ENCODE measurements at places on chromosomes 16 and 17.

DNA sequence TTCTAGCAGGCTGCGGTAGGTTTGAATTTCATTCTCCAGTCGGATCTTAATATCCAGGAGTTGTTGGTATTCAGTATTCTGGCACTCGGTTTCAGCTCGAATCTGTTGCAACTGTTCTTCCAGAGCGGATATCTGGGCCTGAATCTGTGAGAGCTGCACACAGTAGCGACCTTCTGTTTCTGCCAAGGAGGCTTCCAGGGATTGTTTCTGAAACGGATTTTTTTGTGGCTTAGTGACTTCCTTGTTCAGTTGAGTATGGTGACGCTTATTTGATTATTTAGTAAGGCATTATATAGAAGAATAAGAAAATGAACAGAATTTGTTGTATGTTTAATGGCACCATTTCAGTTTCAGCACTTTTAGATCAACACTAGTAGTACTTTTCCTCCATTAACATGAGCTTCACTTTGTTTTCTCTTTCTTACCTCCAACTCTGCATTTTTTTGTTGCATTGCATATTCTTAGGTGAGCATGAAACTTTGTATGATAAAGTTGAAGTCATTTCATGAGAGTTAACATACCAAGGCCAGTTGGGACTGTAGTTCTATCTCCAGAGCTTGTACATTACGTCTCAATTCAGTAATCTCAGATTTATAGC, 2.8 kb downstream of the KRT10 start:
- no peak for DNase-seq

GRCh38 chr16:57693550-57693949, 1.1 kb upstream of the DRC7 start:
- DNase-seq = no peak

DNA sequence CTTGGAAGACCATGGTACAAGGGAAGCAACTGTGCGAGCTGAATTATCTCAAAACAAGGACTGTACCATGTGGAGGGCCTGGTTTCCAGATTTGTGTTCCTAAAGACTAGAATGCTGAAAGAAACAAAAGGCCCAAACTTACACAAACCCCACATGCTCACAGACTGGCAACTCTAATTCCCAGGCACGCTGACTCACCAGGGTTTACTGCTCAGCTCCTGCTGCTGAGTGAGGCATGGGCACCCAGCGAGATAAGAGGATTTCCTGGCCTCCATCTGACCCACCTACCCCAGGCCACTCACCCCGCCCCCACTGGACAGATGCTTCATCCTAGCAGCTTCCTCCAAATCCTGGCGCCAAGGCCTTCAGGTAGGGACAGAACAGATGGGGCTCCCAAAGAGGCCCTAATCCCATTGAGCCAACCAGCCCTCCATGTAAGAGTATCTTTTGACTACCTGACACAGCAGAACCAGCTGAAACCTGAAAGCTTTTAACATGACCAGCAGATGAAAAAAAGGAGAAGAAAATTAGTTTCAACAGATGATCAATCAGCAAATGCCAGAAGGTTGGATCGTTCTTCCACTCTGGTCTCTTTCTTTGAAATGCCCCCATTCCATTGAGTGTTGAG, 33.9 kb downstream of the DCUN1D3 start:
- DNase-seq = no peak

DNA sequence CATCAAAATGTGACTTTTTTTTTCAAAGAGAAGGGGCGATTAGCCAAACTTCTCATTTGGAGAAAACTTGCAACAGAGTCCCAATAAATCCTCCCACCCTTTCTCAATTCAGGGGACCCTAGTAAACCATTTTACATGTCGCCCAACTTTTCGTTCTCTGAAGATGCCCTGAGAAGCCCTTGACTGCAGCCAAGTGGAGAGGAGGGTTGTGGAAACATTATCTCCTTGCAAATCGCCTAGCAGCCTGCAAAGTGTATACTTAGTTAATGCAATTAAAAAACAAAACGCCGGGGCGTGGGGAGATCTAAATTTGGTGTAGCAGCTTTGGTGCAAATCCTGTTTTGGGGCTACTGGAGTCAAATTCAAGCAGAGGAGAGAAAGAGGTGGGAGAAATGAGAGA, 1.2 kb upstream of the SHISA9 start:
- no peak for DNase-seq

GRCh38 chr16:86800894-86801293, 222.5 kb downstream of the FOXL1 start:
- DNase-seq = no peak

- DNase-seq = no peak
Observed at GRCh38 chr17:79901131-79901530, 61.9 kb upstream of the CBX4 start.

DNA sequence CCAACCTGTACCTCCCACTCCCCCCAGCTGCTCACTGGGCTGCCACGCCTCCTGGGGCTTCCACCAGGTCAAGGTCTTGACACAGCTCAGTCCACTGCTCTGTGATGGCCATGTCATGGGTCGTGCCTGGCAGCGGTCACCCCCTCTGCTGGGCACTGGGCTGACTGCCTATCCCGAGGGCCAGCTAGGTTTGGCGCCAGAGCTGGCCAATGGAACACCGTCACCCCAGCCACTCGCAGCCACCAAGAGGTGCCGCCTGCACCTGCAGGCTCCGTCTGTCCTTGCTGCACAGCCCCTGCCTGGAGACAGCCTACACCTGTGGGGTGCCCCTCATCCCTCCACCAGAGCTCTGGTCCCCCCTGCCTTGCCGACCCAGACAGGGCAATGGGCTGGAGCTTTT, 4.5 kb upstream of the RAB40C start:
- DNase-seq = peak; percentile 17

GRCh38 chr17:76048025-76048605, 21.0 kb upstream of the EVPL start:
- DNase-seq = no peak

- DNase-seq = no peak
Observed at GRCh38 chr16:54689072-54689865, 241.4 kb upstream of the IRX5 start.

- no peak for DNase-seq
Observed at GRCh38 chr16:15035163-15035729, 20.6 kb downstream of the NTAN1 start.

- no peak for DNase-seq
Observed at GRCh38 chr17:39151943-39152818, 744 bp upstream of the PLXDC1 start.

DNA sequence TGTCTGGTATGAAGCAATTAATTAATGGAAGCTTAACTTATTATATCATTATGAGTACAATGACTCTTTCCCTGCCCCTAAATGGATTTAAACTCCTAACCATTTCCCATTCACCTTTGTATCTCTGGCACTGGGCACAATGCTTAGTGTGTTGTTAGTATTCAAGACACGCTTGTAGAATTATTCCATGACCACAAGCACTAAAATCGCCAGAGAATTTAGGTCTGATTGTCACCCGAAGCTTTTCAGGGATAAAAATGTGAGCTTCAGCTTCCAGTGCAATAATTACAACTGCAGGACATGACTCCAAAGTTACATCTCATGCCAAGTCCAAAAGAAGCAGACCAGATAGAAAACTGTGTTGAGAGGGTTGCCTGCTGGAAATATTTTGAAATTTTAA, 101.6 kb downstream of the CDH8 start:
- no peak for DNase-seq

DNA sequence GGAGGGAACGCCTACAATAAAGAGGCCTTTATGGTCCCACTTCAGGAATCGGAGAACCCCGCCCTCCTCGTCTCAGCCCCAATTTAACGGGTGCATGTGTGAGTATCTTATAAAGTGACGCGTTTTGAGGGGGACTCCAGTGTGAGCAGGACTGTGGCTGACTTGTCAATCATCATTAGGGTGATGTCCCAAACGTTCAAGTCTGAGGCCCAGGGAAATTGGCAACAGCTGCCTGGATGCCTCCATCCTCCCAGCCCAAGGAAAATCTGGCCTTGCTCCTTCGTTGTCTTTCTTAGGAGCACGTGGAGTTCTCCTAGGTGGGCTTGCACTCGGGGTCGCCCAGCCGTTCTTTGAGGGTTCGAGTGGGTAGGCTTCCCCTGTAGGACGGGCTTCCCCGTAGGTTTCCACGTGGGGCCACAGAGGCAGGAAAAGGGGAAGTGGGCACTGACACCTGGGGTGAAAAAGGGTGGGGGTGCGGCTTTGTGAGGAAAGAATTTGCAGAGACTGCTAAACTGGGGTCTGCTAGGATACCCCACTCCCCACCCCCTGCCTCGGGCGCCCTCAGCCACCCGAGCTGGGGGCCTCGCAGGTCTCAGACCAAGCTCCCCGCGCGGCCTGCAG, 561 bp upstream of the HERPUD1 start:
- peak; percentile 37 for DNase-seq

DNA sequence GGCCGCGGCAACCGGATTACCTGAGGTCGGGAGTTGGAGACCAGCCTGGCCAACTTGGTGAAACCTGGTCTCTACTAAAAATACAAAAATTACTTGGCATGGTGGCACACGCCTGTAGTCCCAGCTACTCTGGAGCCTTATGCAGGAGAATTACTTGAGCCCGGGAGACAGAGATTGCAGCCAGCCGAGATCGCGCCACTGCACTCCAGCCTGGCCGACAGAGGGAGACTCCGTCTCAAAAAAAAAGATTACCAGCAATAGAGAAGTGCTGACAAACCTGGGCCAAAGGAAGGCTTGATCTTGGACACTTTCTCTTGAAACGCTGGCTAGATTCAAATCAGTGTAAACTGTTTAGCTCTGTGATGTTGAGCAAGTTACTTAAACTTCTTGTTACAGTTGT, 4.3 kb downstream of the MT1H start:
- no peak for DNase-seq

- DNase-seq = no peak
Observed at GRCh38 chr16:57224651-57225335, 20.3 kb upstream of the ARL2BP start.

DNA sequence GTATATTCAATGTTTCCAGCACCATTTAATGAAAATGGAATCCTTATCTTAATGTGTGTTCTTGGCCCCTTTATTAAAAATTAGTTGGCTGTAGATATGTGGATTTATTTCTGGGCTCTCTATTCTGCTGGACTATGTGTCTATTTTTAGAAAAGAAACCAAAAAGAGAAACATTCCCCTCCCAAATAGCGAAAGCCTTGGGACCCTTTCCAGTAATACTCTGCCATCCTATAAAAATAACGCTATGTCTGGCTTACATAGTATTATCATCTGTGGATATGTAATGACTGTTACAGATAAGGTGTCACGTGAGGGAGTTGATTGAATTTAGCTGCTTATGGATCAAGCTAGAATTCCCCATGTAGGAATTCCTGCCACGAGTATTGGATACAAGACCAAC, 279.3 kb upstream of the KIF2B start:
- no peak for DNase-seq

- DNase-seq = no peak
Observed at GRCh38 chr17:4786106-4786511, at the start of gene VMO1. VMO1 (minus strand) TSS chr17:4786364; CDS start chr17:4786352, 12 bp downstream.

DNA sequence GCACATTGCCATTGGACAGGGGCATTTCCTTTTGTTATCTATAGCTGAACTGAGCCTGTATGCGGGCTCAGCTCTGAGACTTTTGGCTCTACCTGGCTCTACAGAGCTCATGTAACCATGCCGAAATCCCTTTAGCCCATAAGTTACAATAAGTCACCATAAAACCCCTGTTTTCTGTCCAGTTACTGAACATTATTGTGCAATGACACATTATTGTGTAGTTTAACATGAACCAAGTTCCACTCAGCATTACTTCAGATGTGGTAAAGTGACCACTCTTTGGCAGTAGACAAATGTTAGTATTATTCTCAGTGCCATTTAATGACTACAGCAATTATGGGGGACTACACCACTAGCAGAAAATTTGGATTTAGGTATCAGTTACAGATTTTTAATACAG, 65.4 kb upstream of the RASL10B start:
- DNase-seq = no peak

GRCh38 chr17:49260817-49261291, 30.3 kb upstream of the PHOSPHO1 start:
- no peak for DNase-seq

DNA sequence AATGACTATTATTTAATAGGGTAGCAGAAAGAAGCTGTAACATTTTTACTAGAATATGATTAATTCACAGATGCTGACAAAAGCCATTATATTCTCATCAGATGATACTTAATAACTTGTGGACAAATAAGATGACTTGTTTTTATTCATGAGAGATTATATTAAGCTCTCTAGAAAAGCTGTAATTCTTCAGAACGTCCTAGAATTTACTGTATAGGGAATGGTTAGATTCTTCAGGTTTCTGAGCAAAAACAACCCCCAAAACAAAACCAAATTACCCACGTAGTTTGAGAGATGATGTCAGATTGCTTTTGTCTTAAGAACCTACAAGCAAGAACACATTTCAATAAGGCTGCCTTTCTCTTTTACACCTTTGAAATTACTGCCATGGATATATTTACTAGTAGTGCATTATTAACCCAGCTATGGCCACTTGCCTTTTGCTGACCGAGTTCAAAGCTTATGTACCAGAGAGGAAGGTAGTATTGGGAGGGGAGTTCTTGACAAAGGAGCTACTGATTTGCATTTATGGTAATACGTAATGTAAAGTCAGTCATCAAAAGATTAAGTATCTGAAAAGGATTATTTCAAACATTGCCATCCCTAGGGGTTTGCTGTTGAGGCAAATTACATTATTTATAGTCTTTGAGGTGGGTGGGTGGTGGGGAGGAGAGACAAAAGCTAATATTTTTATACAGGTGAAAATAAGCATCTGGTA, 51.7 kb downstream of the NLK start:
- no peak for DNase-seq

- no peak for DNase-seq
Observed at GRCh38 chr17:8855477-8856204, 11.8 kb downstream of the PIK3R6 start.

- no peak for DNase-seq
Observed at GRCh38 chr16:9003322-9003721, 39.6 kb upstream of the USP7 start.

DNA sequence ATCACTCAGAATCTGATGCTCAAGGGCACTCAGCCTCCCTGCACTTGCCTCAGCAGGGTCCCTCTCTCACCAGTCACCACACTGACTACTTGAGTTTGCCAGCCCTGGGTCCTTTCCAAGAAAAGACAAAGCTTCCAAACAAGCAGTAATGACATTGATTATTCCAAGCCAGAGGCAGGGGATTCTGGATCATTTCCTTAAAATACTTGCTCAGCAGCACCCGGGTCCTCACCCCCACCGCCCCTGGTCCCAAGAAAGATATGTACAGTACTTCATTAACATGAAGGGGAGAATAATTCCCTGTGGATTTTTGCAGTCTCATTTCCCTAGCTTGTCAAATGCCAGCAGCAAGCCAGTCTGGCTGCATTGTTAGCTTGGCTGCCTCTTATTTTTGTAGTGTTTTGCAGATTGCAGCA, 83.2 kb upstream of the GNAO1 start:
- peak; percentile 73 for DNase-seq

- no peak for DNase-seq
Observed at GRCh38 chr16:89365044-89365467, 125.3 kb downstream of the ANKRD11 start.

DNA sequence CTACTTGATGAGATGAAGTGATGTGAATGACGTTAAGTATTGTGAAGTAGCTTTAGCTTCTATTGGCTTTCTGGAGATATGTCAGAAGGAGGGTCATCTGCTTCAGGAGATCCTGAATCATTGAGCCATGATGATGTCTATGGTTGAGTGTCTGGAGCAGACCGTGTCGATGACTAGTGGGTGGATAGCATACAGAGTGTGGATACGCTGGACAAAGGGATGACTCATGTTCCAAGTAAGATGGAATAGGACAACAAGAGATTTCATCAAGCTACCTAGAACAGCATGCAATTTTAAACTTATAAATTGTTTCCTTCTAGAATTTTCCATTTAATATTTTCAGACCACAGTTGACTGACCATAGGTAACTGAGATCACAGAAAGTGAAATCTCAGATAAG, 116.1 kb upstream of the RBBP6 start:
- DNase-seq = no peak
